ENCODE measurements at places on chromosomes 13 and 19.

GRCh38 chr19:4449022-4449638 is 8.5 kb downstream of the UBXN6 start:
- DNase-seq = peak; percentile 89

- no peak for DNase-seq
These were observed 61.5 kb upstream of the ZNF536 start for GRCh38 chr19:30310602-30311263.

DNA sequence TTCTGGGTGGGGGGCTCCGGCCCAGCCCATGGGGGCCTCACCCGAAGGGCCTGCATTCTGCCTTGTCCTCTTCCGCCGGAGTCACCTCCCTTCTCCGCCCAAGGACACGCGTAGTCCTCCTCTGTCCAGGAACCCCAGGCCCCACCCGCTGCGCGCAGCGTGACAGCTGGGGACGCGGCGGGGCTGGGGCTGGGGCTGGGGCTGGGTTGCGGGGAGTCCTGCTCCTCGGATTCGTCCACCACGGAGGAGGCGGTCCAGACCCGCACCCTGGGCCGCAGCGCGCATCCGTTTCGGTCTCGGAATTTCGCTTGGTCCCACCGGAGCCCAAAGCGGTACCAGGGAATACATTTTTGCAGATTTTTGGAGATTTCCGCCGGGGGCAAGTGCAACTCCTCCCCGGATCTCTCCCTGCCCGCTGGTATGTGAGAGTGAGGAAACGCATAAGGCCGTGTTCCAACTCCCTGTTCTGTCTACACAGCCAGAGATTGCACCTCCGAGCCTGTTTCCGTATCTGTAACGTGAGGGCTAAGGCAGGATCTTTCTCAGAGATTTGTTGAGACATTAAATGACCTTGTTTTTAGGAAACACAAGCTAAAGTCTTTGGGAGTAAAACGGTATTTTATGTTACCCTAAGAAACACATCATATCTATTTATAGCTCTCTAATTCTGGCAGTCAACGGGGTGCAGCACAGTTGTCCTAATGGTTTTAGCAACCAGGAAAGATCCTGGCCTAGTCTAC is at the start of gene COX7A1:
TSS of gene COX7A1 (minus strand) at position 96 of the 740 bp plus-strand sequence. CDS start at position 56, 40 bp downstream.
- peak; percentile 49 for DNase-seq

GRCh38 chr19:54100561-54100960 is at the start of gene OSCAR:
OSCAR (minus strand) TSS chr19:54100803; CDS start chr19:54100792, 11 bp downstream.
- DNase-seq = no peak

DNA sequence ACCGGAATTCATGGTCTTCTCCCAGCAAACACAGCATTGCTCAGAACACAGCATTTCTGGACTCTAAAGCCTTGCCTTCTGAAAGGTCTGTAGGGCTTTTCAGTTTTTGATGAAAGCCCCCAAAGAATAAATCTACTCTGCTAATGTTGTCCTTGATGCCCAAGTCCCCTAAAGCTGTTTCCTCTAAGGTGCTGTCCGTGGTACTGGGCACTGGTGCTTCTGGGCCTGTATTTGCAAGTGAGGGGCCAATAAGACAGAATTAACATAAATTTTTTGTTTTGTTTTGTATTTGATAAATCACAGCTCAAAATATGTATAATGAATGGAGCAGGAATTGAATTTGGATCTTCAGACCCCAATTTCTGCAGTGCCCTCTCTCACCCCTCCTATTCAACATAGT is 12.1 kb upstream of the LGALS13 start:
- no peak for DNase-seq

GRCh38 chr13:51999921-52000320 is 11.3 kb downstream of the ATP7B start:
- no peak for DNase-seq
